ENCODE measurements at places on chromosomes 2 and 18.

- no peak overlapping the region for H3K27ac ChIP-seq
- no peak for DNase-seq
- no peaks in the 10 kb centered on the region for H3K27me3 ChIP-seq
- H3K36me3 ChIP-seq: no peaks in the 10 kb centered on the region
- H3K4me1 ChIP-seq: peaks cover 10% of the 10 kb centered on the region
Observed at GRCh38 chr18:378079-378478, 110.2 kb upstream of the THOC1 start.

DNA sequence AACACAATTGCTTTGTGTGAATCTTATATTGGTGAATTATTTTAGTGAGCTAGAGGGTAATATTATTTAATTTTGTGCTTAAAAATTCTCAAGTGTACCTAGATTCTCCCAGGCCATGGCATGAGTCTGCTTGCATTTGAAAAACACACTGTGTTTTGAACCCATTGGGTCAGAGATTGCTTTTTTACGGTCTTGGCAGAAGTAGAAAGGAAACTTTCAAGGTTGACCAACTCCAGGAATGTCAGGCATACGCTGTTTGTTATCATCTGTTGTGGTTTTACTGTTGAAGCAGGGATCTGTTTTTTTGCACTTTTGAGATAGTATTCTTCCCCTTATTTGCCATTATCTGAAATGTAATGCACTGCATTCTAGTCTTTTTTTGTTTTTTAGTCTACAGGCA is 377.4 kb downstream of the RPRM start:
- no peak for DNase-seq
- H3K4me3 ChIP-seq: no peak overlapping the region
- H3K36me3 ChIP-seq: no peaks in the 10 kb centered on the region
- H3K27ac ChIP-seq: no peak overlapping the region
- no peaks in the 10 kb centered on the region for H3K27me3 ChIP-seq

GRCh38 chr2:17540813-17541530 is 476 bp downstream of the VSNL1 start:
- peaks cover 5% of the 10 kb centered on the region for H3K4me1 ChIP-seq
- no peak overlapping the region for H3K27ac ChIP-seq
- peaks cover 61% of the 10 kb centered on the region for H3K27me3 ChIP-seq
- H3K36me3 ChIP-seq: no peaks in the 10 kb centered on the region

- no peak overlapping the region for H3K27ac ChIP-seq
- H3K4me3 ChIP-seq: no peak overlapping the region
Observed at GRCh38 chr2:108776475-108776874, 10.1 kb upstream of the CCDC138 start.

DNA sequence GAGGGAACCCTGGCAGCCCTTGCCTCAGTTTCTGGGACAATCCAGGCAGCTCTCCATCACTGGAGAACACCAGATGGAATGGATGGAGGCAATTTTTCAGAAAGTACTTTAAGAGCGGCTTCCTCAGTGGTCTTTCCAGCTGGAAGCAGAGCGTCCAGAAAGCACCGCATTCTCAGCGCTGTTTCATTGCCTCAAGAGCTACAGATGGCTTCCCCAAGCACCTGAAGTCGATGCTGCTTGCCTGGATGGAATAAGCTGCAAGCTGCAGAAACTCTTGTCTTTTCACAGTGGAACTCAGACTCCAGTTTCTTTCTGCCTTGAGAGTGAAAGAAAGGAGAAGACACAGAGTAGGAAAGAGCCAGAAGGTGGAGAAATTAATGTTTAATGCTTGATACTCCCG is 766.9 kb downstream of the TDRD15 start:
- peak; percentile 27 for DNase-seq
- H3K36me3 ChIP-seq: no peaks in the 10 kb centered on the region
- no peaks in the 10 kb centered on the region for H3K27me3 ChIP-seq

GRCh38 chr2:9299161-9300100 is 92.8 kb downstream of the ASAP2 start:
- H3K27me3 ChIP-seq: no peaks in the 10 kb centered on the region
- H3K4me1 ChIP-seq: peaks cover 9% of the 10 kb centered on the region
- H3K36me3 ChIP-seq: peaks cover 45% of the 10 kb centered on the region
- no peak for DNase-seq

DNA sequence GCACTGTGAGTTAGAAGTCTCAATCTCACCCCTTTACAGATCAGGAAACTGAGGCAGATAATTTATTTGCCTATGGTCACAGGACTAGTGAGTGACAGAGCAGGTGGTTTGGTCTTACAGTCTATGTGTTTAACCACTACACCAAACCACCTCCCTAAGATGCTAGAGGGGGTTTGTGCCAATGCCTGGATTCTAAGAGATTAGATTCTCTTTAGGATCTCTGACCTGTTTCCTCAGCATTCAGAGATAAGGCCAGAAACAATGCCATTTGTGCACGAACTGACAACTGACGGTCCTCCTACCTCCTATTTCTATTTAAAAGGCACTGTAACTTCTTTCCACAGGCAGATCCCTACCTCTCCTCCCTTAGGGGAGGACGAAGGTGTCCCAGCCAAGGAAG is 2.3 kb upstream of the SLC20A1 start:
- no peaks in the 10 kb centered on the region for H3K27me3 ChIP-seq
- peak overlapping the region; percentile 54 for H3K27ac ChIP-seq
- DNase-seq: no peak
- H3K4me3 ChIP-seq: no peak overlapping the region
- H3K4me1 ChIP-seq: peaks cover 64% of the 10 kb centered on the region
- H3K36me3 ChIP-seq: peaks cover 18% of the 10 kb centered on the region

DNA sequence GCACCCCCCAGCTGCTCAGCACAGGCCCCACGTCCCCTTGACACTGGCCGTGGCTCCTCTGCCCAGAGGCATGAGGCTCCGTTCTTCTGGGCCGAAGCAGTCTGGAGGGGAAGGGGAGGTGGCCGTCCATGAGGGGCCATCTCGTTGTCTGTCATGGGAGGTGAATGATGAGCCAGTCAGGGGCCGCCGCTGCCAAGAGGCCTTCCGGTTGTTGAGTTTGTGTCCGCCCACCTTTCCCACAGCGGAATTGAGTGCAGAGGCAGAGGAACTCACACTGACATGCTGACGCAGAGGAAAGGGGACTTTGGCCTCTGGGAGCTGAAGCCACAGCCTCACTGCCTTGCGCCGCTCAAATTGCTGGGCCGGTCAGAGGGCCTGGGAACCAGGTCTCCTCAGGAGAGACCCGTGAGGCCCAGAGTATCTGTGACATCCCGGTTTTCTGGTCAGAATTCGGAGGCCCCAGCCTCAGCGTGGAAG is 268.4 kb downstream of the ATAD2B start:
- no peaks in the 10 kb centered on the region for H3K36me3 ChIP-seq
- no peaks in the 10 kb centered on the region for H3K27me3 ChIP-seq
- no peak overlapping the region for H3K27ac ChIP-seq

DNA sequence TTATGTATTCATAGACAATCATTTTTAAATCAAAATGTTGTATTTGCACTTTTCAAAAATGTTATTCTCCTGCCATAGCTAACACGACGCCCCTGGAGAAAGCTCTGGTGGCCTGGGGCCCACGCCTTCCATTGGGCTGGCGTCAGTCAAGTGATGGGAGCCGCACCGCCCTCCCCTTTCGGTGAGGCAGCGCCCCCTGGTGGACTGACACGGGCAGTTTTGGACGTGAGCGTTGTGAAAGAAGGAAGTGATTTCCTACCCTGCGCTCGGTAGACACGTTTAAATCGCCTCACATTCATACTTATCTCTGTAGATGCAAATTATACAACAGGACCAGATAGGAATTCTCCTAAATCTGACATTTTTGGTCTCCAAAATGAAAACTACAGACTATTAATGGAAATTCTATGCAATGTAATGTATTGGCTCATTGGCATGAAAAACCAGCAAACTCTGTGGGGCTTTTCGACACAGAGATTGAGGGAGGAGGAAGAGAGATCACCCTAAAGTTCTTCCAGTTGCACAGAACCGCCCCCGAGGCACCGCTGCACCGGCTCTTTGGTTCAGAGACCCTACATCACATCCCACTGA is 326.2 kb upstream of the SOX11 start:
- H3K36me3 ChIP-seq: no peaks in the 10 kb centered on the region
- peak; percentile 69 for DNase-seq
- no peaks in the 10 kb centered on the region for H3K27me3 ChIP-seq
- H3K4me1 ChIP-seq: no peaks in the 10 kb centered on the region

DNA sequence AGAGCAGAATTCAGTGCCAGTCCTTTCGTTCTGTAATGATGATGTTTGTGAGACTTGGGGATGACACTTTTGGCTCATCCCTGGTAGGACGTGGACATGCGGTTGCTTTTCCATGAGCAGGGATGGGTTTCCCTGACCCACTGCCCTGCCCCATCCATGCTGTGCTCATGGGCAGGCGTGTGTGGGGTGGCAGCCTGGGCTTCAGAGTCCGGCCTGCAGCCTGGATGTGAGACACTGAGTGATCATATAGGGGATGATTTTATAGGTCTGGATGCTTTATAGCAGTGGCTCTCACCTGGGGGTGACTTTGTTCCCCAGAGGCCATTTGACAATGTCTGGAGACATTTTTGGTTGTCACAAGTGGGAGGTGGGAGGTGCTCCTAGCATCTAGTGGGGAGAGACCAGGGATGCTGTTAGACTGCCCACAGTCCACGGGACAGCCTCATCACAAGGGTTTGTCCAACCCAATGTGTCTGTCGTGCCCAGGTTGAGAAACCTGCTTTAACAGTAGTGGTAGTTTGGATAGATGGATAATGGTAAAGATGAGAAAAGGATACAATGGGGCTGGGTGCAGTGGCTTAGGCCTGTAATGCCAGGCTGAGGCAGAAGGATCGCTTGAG is 38.9 kb downstream of the LDLRAD4 start:
- DNase-seq: no peak
- no peaks in the 10 kb centered on the region for H3K4me1 ChIP-seq
- no peaks in the 10 kb centered on the region for H3K27me3 ChIP-seq

- H3K4me1 ChIP-seq: peaks cover 61% of the 10 kb centered on the region
- H3K27me3 ChIP-seq: no peaks in the 10 kb centered on the region
- no peaks in the 10 kb centered on the region for H3K36me3 ChIP-seq
- no peak for DNase-seq
- H3K4me3 ChIP-seq: no peak overlapping the region
Observed at GRCh38 chr2:39416140-39416539, 20.9 kb downstream of the MAP4K3 start.

- peak; percentile 70 for DNase-seq
- H3K36me3 ChIP-seq: no peaks in the 10 kb centered on the region
Observed at GRCh38 chr2:187008111-187008510, 159.1 kb upstream of the ZSWIM2 start.

- H3K27ac ChIP-seq: peak overlapping the region; percentile 96
- no peak for DNase-seq
- H3K4me1 ChIP-seq: peaks cover 56% of the 10 kb centered on the region
- no peaks in the 10 kb centered on the region for H3K27me3 ChIP-seq
Observed at GRCh38 chr2:215772634-215773563, 240.5 kb downstream of the MREG start.

GRCh38 chr2:16434393-16434792 is 231.2 kb downstream of the CYRIA start:
- DNase-seq: no peak
- H3K4me1 ChIP-seq: no peaks in the 10 kb centered on the region
- H3K36me3 ChIP-seq: no peaks in the 10 kb centered on the region
- no peak overlapping the region for H3K27ac ChIP-seq
- H3K4me3 ChIP-seq: no peak overlapping the region
- no peaks in the 10 kb centered on the region for H3K27me3 ChIP-seq

DNA sequence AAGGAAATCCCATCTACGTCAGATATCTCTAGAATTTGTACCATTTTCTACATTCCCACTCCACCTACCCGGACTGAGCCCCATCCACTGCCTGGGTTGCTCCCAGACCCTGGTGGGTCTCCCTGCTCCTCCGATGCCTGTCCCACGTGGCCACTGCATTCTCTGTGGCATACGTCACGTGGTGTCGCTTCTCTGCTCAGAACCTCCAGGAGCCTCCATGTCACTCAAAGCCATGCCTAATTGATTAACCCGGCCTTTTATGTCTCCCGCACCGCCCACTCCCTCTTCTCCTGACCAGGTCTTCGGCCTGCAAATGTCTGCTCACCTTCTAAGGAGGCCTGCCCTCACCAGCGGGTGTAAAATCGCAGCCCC is 176.6 kb downstream of the HDAC4 start:
- H3K4me1 ChIP-seq: peaks cover 54% of the 10 kb centered on the region
- no peak overlapping the region for H3K27ac ChIP-seq
- no peaks in the 10 kb centered on the region for H3K36me3 ChIP-seq
- no peak for DNase-seq

All from osteoblast (primary cell).